ENCODE measurements at places on chromosomes 12 and 14.

- no peak for DNase-seq
- H3K27ac ChIP-seq, result no peak overlapping the region
- H3K36me3 ChIP-seq, result no peaks in the 10 kb centered on the region
- no peak overlapping the region for H3K4me3 ChIP-seq
These were observed 173.5 kb upstream of the DYRK2 start for GRCh38 chr12:67474934-67475620.

DNA sequence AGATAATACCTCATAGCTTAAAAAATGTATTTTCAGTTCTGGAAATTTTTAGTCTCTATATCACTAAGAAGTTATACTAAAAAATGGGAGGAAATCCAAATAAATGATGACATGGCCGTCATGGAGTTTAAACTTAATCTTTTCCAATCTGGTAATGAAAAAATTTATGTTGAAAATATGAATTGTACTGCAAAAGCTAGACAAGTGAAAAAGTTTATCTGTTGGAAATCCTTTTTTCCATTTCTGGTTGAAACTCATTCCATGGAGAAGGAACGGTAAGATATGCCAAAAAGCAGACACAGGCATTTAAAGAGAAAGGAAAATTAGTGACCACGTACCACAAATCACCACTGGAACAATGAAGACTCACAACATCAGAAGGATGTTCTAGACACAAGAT is 314.2 kb upstream of the PRICKLE1 start:
- no peak overlapping the region for H3K4me3 ChIP-seq
- no peaks in the 10 kb centered on the region for H3K36me3 ChIP-seq
- no peaks in the 10 kb centered on the region for H3K4me1 ChIP-seq
- H3K27ac ChIP-seq, result no peak overlapping the region

DNA sequence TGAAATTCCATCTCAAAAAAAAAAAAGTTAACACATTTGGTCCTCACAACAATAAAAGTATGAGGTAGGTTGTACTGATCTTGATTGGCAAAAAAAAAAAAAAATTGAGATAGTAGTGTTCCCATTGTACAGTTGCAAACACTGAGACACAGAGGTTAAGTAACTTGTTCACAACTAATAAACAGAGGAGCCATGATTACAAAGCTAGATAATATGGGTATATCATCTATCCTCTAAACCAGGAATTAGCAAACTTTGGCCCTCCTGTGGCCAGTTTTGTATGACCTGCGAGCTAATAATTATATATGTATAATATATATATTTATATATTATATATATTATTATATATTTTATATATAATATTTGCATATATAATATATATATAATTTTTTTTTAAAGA is 2.3 kb upstream of the PSME1 start:
- H3K36me3 ChIP-seq, result no peaks in the 10 kb centered on the region
- no peak for DNase-seq
- no peak overlapping the region for H3K4me3 ChIP-seq
- H3K4me1 ChIP-seq, result peaks cover 22% of the 10 kb centered on the region

DNA sequence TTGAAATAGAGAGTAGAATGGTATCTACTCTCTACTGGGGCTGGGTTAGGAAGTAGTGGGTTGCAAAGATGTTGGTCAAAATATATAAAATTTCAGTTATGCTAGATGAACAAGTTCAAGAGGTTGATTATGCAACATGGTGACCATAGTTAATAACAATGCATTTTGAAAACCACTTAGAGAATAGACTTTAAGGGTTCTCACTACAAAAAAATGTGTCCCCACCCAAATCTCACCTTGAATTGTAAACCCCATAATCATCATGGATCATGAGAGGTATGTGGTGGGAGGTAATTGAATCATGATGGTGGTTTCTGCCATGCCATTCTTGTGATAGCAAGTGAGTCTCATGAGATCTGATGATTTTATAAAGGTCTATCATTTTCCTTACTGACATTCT is 94.0 kb downstream of the C12orf50 start:
- H3K4me3 ChIP-seq, result no peak overlapping the region
- no peaks in the 10 kb centered on the region for H3K4me1 ChIP-seq
- no peak overlapping the region for H3K27ac ChIP-seq
- no peaks in the 10 kb centered on the region for H3K27me3 ChIP-seq

DNA sequence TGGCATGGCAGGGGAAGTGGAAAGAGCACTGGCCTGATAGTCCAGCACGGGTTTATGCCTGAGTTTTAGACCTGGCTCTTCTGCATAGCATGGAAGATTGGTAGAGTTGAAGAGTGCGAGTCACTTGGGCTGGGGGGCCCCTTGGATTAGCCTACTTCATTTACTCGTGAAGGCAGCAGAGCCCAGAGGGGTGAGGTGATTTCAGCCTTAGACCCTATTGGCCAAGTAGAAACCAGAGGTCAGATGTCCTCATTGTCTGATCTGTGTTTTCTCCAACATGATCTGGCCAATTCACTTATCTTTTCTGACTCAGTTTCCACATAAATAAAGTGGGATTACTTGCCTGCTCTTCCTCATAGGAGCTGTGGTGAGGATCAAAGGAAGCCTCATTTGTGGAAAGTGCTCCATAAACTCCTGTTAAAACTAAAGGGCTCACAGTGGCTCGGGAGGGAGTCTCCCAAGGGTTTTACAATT is 1.9 kb downstream of the PLEKHG3 start:
- H3K4me1 ChIP-seq, result peaks cover 45% of the 10 kb centered on the region
- no peaks in the 10 kb centered on the region for H3K36me3 ChIP-seq
- H3K27ac ChIP-seq, result peak overlapping the region; percentile 79
- no peak for DNase-seq
- H3K4me3 ChIP-seq, result peak overlapping the region; percentile 76

GRCh38 chr12:54689034-54689372 is 40.8 kb upstream of the DCD start:
- no peak overlapping the region for H3K4me3 ChIP-seq
- peaks cover 20% of the 10 kb centered on the region for H3K27me3 ChIP-seq
- H3K27ac ChIP-seq, result no peak overlapping the region
- H3K36me3 ChIP-seq, result no peaks in the 10 kb centered on the region
- H3K4me1 ChIP-seq, result no peaks in the 10 kb centered on the region
- DNase-seq, result no peak

DNA sequence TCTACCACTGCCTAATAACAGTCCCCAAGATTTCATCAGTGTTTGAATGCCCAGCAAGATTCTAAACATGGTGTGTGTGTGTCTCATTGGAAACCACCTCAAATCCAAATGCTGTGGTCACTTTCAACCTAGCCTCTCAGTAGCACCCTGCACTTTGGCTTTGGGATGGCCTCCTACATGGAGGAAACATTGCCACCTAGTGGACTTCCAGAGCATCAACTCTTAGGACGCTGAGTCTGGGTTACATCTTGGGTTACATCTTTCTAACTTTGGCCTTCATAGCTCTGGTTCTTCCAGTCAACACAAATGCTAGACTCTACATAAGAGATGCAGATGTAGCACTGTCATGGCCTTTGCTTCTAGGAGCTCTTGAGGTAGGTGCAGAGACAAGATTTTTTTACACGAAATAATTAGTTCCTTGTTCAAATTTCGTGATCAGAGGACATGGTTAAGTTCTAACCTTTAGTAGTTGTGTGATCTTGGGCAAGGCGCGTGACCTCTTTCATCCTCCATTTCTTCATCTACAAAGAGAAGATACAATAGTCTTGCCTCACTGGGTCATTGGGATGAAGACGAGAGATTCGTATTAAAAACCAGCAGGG is 113.5 kb upstream of the VASH1 start:
- no peaks in the 10 kb centered on the region for H3K27me3 ChIP-seq
- DNase-seq, result peak; percentile 50
- H3K4me3 ChIP-seq, result no peak overlapping the region
- no peaks in the 10 kb centered on the region for H3K36me3 ChIP-seq
- H3K4me1 ChIP-seq, result no peaks in the 10 kb centered on the region
- H3K27ac ChIP-seq, result no peak overlapping the region

DNA sequence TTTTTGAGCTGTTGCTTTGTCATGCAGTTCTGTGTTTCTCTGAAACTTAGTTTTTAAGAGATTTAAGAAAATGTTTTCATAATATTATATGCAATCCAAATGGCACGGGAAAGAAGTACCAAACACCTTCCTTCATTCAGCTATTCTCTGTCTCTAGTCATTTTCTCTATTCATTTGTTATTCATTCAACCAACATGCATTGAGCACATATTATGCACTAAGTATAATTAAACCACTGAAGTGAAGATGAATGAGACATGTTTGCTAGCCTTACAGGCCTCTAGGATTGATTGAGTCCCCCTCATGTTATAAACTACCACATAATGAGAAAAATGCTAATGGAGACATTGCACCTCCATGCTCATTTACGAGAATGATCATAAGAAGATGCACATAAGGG is 45.7 kb upstream of the CCDC91 start:
- no peaks in the 10 kb centered on the region for H3K4me1 ChIP-seq
- H3K27me3 ChIP-seq, result no peaks in the 10 kb centered on the region
- no peaks in the 10 kb centered on the region for H3K36me3 ChIP-seq
- no peak for DNase-seq
- no peak overlapping the region for H3K4me3 ChIP-seq

DNA sequence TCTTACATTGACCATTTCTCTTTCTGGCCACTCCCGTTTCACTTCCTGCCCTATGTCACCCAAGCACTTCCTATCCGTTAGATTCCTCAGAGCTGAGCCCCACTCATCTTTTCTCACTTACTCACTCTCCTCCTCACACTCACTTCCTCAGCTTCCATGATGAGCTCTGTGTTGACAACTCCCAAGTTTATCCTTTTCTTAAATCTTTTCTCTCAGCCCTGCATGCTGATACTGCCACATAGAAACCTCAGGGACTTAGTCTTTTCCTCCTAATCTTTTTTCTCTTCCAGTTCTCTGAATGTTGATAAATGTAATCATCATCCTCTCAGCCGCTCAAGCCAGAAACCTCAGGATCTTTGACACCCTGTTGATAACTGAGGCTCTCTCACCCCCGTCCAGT is 99.6 kb downstream of the ANO6 start:
- no peak for DNase-seq
- H3K27me3 ChIP-seq, result no peaks in the 10 kb centered on the region
- H3K36me3 ChIP-seq, result peaks cover 2% of the 10 kb centered on the region
- no peaks in the 10 kb centered on the region for H3K4me1 ChIP-seq
- no peak overlapping the region for H3K4me3 ChIP-seq

- no peaks in the 10 kb centered on the region for H3K27me3 ChIP-seq
- peaks cover 4% of the 10 kb centered on the region for H3K4me1 ChIP-seq
- no peak for DNase-seq
- no peak overlapping the region for H3K4me3 ChIP-seq
These were observed 32.5 kb downstream of the PACS2 start for GRCh38 chr14:105346876-105347586.

DNA sequence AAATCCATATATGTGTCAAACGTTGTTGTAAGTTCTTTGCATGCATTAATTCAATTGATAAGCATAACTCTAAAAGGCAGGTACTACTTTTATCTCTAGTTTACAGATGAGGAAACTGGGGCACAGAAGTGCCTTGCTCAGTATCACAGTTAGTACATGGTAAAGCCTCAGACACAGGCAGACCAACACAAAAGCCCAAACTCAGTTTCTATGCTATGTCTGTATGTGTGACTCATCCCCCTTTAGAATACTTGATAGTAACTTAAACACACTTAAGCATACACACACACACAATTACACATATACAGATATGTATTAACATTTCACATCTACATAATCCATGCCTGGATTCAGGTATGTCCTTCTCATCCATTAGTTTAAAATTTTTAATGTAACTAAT is 88.0 kb downstream of the EPS8 start:
- H3K4me3 ChIP-seq, result no peak overlapping the region
- H3K27ac ChIP-seq, result peak overlapping the region; percentile 44
- DNase-seq, result no peak
- H3K4me1 ChIP-seq, result peaks cover 28% of the 10 kb centered on the region
- H3K27me3 ChIP-seq, result no peaks in the 10 kb centered on the region

- H3K27me3 ChIP-seq, result no peaks in the 10 kb centered on the region
- no peak for DNase-seq
- no peaks in the 10 kb centered on the region for H3K4me1 ChIP-seq
- no peak overlapping the region for H3K4me3 ChIP-seq
These were observed 37.7 kb downstream of the RAB35 start for GRCh38 chr12:120078868-120079267.

GRCh38 chr12:63981343-63981742 is 136.8 kb downstream of the SRGAP1 start:
- H3K4me3 ChIP-seq, result no peak overlapping the region
- H3K4me1 ChIP-seq, result peaks cover 35% of the 10 kb centered on the region
- no peaks in the 10 kb centered on the region for H3K36me3 ChIP-seq
- no peaks in the 10 kb centered on the region for H3K27me3 ChIP-seq

DNA sequence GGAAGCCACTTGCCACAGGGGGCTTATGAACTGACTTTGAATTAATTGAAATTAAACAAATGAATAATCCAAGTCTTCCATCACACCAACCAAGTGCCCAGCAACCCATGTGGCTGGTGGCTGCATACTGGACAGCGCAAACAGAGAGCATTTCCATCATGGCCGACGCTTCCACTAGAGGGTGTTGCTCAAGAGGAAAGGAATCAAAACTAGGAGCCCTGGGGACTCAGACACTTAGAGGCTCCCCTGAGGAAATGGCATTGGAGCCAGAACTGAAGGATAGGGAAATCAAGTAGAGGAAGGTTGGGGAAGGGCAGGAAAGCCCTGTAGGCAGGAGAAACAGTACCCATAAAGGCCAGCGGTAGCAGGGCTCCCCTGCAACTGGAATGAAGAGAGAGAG is 50.6 kb upstream of the NUAK1 start:
- H3K4me1 ChIP-seq, result no peaks in the 10 kb centered on the region
- DNase-seq, result no peak
- H3K27me3 ChIP-seq, result peaks cover 5% of the 10 kb centered on the region
- H3K27ac ChIP-seq, result no peak overlapping the region
- H3K36me3 ChIP-seq, result no peaks in the 10 kb centered on the region
- H3K4me3 ChIP-seq, result no peak overlapping the region

GRCh38 chr12:74722709-74723108 is 185.1 kb downstream of the ATXN7L3B start:
- no peak overlapping the region for H3K27ac ChIP-seq
- DNase-seq, result no peak
- no peaks in the 10 kb centered on the region for H3K4me1 ChIP-seq
- no peak overlapping the region for H3K4me3 ChIP-seq

DNA sequence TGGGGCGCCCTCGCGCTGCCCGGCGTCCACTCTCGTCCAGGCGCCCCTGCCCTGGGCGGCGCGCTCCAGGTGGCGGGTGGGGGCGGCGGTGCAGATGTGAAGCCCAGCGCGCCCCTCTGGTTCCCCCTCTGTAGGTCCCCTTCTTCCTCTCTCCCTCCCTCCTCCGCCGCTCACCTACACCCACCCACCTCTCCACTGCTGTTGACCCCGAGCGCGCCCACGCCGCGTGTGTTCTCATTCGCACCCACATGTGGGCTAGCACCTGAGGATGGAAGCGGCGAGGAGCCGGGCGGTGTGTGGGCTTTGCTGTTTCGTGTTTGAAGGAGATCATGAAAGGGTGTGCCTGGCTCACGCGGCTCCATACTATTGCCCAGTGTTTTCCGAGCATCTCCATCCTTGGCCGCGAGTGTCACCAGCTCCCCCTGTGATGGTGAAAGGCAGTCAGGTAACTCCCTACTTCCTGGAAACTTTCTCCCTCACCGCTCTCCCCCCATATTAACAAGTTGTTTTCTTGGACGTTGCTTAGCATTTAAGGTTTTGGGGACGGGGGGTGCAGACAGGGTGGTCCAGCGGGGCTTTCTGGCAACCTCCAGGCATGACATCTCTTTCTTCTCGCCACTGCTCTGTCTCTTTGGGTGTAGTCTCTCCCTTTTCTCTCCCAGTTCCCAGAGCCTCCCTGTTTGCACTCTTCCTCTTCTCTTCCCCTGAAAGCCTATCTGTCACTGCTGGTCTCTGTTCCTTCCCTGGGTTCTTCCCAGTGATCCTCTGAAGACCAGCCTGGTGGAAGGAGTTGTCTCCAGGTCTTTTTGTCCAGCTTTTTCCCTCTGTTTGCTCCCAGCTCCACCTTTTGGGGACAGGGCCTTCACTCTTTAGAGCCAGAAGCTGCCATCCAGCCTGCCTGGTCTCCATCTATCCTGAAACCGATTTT is 1.6 kb downstream of the CACNA1C start:
- peaks cover 20% of the 10 kb centered on the region for H3K27me3 ChIP-seq
- no peak for DNase-seq
- H3K27ac ChIP-seq, result no peak overlapping the region
- no peaks in the 10 kb centered on the region for H3K4me1 ChIP-seq
- H3K4me3 ChIP-seq, result no peak overlapping the region
- H3K36me3 ChIP-seq, result no peaks in the 10 kb centered on the region

Data from Panc1 (cell line).